Calu3 (cell line): ENCODE measurements at places on chromosomes 4 and X. TPM values are rescaled to one million over a fixed set of nuclear protein-coding genes. Genes with fewer than 3 reads are reported as not detected.
A peak's percentile ranks its signal among the peaks of the same experiment; 100 is the strongest.

DNA sequence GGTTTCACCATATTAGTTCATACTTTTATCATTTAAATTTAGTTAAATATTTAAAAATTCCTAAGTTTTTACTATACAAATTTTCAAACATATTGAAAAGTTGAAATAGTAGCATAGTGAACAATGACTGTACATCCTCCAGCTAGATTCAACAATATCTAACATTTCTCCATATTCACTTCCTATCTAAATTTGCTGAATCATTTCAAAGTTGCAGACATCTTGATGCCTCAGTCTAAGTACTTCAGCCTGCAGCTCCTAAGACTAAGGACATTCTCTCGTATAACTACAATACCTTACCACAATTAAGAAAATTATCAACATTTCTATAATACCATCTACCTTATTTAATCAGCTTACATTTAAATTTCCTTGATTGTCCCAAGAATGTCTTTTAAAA is 132.7 kb downstream of the TMEM164 start:
- no peak for DNase-seq

LRRC66 gene
- total RNA-seq, result 0.15 TPM in 1 of 2 replicates, not detected in the other

DNA sequence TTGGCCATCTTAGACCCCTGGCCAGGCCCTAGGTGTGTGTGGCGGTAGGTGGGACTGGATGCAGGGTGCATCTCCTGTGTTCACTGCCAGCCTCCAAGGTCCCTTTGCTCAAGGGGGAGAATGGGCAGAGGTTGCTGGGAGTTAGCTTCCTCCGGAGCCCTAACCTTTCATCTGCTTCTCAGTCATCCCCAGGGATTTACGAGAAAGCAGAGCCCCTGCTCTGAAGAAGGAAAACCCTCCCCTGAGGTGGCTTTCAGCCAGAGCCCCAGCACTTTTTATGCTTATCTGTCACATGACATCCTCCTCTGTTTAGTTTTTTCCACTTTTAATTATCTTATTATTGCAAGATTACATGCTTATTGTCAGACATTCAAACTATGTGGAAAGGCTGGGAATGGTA is 44.9 kb upstream of the DDX3X start:
- no peak for DNase-seq

GRCh38 chrX:46200413-46200812 is 344.8 kb downstream of the ZNF674 start:
- DNase-seq, result no peak

GRCh38 chr4:100989401-100989800 is 357.9 kb downstream of the PPP3CA start:
- no peak for DNase-seq

GRCh38 chr4:168541266-168541953 is 44.6 kb downstream of the PALLD start:
- peak; percentile 9 for DNase-seq
